ENCODE measurements at places on chromosomes 7 and 10.

- no peak for DNase-seq
Measured at GRCh38 chr7:41834805-41835694, 132.2 kb upstream of the INHBA start.

DNA sequence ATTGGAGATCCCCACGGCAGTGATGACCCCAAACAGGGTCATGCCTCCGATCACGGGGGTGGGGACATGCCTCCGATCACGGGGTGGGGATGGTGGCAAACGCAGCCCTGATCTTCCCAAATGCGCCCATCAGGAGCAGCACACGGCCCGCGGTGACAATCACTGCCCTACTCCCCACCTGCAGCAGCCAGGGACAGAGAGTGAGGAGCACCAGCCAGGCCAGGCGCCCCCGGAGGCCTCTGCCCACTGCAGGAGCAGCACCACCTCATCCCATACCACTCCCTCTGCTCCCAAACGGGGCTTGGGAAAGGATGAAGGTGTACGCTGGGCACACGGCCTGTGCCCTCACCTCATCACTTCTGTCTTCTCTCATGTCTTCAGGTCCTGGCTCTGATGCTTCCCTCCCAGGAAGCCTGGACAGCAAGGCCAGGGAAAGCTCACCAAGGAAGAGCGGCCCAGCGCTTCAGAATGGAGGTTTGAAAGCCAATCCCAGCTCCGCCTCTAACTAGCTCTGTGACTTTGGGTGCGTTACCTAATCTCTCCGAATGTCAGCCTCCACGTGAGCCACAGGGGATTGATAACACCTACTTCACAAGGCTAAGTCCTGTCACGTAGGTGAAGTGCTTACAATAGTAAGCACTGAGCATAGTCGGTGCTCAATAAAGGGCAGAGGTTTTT lies 37.1 kb downstream of the STRA8 start:
- DNase-seq: no peak

- no peak for DNase-seq
Measured at GRCh38 chr7:18518555-18518954, 23.0 kb downstream of the HDAC9 start.

DNA sequence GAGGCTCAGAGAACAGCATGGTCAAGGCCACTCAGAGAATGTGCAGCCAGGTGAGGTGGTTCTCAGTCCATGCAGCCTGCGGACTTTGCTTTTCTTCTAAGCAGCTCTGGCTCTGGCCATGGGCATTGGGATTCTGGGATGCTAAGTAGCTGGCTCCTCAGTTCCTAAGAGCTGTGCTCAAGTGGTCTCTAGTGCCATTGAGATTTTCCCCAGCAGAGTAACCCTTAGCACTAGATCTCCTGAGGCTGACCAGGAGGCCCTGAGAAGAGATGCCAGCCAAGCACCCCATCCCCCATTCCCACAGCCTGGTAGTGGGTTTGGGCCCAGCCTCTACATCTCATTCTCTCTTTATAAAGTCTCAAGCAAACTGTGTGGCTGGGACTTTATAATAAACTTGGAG lies 77.1 kb downstream of the KCNMA1 start:
- DNase-seq: no peak

GRCh38 chr10:75304741-75305390 lies 69.1 kb upstream of the COMTD1 start:
- no peak for DNase-seq

- DNase-seq: no peak
Measured at GRCh38 chr10:113137941-113138685, 188.1 kb downstream of the TCF7L2 start.

- no peak for DNase-seq
Measured at GRCh38 chr7:155722118-155722517, 77.7 kb downstream of the RBM33 start.

- DNase-seq: no peak
Measured at GRCh38 chr7:116317907-116318306, 107.6 kb downstream of the TES start.

- no peak for DNase-seq
Measured at GRCh38 chr7:148147438-148147837, 443.1 kb upstream of the C7orf33 start.

DNA sequence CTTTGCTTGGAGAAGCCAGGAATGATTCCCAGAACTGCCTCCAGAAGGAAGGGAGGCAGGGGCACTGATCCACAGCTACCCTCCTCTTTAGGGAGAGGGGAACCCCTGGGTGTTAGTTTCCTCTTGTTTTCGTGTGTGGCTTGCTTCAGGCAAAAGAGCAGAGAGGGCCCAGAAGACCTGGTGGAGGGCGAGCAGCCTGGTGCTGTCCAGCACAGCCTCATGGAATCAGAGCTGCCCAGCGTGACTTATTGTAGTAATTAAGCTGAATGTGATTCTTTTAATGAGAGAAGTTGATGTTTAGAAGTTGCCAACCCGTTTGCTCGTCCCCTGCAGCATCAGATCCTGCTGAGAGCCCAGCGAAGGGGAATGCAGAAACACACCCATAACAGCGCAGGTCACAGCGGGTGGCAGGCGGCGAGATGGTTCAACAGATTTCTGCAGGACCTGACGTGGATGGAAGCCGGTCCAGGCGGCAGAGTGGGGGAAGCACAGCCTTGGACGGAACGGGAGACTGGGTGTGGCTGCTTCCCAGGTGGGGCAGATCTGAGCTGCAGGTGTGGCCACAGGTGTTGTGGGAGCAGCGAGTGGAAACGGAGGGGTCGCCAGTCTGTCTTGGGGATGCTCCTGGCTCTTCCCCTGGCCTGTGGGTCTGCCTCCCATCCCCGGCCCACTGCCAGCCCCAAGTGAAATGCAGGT lies 53.7 kb upstream of the SHH start:
- DNase-seq: no peak

DNA sequence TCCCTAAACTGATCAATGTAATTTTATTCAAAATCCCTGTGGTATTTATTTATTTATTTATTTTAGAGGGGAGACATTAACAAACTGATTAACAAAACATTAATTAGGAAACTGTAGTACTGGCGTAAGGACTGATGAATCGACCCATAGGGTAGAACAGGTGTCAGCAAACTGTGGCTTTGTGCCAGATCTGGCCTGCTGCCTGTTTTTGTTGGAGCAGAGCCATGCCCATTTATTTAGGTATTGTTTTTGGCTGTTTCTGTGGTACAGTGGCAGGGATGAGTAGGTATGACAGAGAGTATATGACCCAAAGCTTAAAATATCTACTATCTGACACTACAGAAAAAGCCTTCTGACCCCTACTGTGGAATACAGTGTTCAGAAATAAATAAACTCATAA lies 332.5 kb upstream of the ETV1 start:
- DNase-seq: no peak

DNA sequence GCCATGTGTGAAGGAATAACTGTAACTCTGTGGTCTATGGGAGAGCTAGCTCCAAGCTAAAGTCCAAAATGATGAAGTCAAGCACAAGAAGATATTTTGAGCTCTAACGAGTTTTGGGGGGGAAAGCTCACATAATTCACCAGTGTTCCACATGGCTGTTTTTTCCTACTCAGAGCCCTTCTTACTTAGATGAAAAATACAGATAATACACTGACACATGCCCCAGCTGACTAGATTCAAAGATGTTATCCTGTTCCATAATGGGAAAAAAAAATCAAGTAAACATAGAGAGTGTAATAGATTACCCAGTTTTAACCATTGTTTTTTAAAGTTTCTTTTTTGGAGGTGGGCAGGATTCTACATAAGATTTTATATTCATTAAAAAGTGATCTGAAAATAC lies 86.6 kb downstream of the PRLHR start:
- no peak for DNase-seq

GRCh38 chr7:134315679-134316538 lies 821 bp downstream of the SLC35B4 start:
- no peak for DNase-seq

DNA sequence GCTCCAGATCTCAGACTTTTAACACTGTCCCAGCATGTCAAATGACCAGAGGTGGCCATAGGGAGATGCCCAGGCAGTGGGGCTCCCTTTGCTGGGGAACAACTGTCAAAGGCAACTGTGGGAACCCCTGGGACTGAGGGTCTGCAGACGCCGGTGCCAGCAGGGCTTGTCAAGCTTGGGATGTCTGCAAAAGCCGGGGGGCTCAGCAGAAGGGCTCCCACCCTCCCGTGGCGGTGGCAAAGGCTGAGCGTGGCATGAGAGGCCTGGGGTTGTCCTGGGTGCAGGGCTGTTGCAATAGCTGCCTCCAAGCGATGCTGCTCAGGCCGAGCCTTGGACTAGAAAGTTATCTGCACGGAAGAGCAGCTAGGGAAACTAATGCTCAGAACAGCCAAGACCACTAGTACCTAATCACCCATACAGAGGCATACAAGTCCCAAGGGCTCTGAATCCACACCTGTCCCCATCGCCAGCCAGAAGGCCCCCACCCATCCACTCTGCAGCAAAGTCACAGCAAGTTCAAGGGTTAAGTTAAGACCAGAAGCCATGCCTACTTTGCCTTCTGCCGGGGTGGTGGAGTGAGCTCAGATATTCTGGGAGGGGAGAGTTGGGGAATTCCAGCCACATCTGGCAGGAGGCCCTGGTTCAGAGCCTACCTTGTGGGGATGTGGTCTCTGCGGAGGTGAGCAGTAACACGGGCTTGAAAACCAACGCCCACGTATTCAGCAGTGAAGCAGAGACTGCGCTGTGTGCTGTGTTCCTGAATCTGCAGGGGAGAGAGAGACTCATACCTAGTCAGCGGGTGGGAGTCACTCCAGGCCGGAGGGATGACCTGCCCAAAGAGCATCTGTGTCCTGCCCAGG lies 4.6 kb downstream of the SH2B2 start:
- DNase-seq: no peak

- DNase-seq: no peak
Measured at GRCh38 chr10:129767751-129768150, 196.3 kb downstream of the EBF3 start.

- DNase-seq: no peak
Measured at GRCh38 chr7:71868797-71869196, 543.3 kb downstream of the CALN1 start.

DNA sequence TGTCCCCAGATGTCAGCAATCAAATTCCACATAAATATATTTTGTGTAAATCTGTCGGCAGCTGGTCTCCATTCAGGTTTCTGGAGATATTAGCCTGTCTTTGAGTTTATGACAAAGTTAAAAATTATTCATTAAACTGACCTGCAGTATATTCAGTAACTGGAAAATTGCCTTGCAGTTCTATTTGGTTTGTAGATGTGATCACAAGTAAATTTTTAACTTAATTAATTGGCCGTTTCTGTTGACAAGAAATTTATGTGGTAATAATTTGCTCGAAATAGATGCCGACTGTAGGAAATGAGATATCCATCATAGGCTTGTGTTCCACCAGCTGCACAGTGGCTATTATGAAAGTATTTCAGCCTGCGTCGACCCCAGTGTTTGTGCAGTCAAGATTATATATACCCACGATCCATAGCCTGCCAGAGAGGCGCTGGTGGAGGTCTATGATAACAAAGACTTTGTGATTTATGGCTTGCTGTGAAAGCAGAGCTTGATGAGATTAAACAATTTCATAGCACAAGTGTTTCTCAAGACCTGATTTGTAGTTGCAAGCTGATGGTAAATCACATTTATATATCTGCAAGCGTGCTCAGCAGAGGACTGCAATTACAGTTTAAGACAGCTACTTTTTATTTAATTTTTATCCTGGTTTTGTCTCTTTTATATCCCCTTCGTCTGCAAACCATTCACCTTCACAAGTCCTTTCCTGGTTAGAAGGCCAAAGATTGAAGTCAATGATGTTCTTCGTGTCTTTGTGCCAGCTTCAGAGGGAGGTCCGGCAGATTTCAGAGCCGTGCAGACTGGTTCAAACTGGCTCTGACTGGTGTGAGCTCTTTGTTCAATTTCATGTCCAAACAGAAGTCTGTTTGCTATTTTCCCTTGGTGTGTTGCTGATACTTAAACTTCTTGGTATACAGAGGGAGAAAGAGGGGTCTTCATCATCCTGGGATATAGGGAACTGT lies 850.9 kb downstream of the LRMDA start:
- DNase-seq: no peak

DNA sequence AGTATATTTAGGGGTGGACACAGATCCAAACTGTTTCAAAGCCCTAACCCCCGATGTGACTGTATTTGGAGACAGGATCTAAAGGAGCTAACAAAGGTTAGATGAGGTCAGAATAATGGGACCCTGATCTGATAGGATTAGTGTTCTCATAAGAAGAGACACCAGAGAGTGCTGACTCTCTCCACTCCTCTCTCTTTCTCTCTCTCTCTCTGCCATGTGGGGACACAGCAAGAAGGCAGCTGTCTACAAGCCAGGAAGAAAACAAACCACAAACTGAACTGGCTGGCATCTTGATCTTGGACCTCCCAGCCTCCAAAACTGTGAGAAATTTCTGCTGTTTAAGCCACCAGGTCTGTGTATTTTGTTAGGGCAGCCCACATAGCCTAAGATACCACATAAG lies 84.7 kb upstream of the KDM7A start:
- no peak for DNase-seq

DNA sequence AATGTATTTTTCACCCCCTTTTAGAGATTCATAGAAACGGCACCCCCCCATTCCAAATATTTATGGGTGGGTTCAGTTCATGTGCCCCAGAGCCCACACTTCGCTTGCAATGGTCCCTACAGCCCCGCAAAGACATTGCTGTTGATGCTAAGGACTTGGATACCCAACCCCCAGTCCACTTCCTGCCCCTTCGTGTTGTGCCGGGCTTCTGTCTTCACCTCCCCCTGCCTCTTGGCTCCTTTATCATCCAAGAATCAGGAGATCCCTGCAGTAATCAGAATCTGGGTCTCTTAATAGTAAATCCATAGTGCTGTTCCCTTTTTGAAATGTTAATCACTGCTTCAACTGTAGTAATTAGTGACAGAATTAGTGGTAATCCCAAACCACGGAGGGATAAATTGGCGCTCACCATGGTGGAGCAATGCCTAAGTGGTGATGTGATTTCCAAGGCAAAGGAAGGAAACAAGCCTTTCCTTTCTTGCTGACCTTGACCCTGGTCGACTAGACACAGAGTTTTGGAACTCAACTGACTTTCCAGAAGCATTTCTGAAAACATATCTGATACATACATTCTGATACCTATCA lies 67.7 kb downstream of the HK1 start:
- no peak for DNase-seq

DNA sequence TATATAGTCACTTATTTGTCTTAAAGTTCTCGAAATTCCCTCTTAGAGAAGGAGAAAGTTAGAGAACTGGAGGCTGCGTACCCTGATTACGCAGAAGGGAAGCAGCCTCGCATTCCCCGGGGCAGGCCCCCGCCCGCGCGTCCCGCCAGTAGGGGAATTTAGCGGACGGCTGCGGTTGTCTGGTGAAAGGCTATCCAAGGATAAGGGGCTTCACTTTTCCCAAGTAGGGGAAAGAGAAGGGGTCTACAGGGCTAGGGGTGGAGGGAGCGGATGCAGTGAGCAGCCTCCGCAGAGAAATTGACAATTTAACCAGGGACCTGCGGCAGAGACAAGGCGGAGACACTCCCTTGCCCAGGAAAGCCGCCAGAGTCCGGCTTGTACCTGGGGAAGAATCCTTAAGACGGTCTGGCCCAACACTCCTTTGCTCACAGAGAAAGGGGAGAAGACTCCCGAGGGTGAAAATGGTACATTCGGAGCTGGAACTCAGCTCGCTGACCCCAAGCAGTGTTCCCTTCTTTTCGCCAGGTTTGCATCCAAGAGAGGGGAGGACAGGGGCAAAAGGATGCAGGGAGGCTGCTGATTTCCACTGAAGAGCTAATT lies 994 bp upstream of the MAGI2 start:
- DNase-seq: no peak

- no peak for DNase-seq
Measured at GRCh38 chr10:113412161-113412560, 140.7 kb upstream of the HABP2 start.

- DNase-seq: no peak
Measured at GRCh38 chr7:100486111-100486636, 2.4 kb downstream of the NYAP1 start.

All from effector CD4-positive, alpha-beta T cell (primary cell).